ENCODE measurements at places on chromosomes 1 and 21.

DNA sequence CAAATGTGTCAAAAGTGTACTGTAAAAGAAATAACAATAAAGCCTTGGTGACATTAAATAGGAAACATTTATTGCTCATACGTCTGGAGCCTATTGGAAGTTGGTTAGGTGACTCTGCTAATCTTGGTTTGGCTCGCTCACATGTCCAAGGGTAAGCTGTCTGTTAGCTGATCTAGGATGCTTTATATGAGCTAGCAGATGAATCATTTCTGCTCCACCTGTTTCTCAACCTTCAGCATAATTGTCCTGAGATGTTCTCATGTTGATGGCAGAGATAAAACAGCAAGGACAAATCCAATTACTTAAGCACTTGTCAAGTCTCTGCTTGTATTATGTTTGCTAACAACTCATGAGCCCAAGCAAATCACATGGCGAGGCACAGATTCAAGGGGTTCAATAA, 56.0 kb upstream of the CD53 start:
- no peak for DNase-seq

GRCh38 chr21:18588001-18588662, 184.5 kb upstream of the TMPRSS15 start:
- no peak for DNase-seq

DNA sequence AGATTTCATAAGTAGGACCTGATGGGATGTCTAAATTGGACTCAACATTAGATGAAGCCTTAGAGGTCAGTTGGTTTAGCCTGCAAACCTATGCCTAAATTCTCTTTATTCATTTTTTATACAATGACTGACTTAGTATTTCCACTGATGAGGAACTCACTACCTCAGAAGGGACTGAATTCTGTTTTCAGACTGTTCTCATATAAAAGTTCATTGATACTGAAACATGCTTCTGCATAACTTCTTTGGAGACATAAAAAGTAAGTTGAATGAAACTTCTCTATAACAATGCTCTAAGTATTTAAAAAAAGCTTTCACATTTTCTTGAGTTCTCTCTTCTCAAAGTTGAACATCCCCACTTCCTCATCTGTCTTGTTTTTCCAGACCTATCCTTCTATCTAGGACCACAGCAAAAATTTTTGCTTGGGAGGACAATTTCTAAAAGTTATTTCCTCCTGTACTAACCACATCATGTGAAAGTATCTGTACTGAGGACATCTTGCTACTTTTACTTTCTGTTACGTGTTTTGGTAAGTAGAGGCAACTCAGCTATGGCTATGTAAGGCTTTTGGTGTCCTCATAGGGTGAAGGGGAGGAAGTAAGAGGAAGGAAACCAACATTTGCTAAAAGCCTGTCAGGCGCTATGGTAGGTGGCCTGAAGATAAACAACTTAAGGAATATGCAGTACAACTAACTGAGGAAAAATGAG, 64.1 kb downstream of the USP24 start:
- no peak for DNase-seq

GRCh38 chr1:15722411-15722810, 13.6 kb upstream of the SLC25A34 start:
- DNase-seq = no peak

GRCh38 chr1:43529206-43529731, 1.4 kb upstream of the PTPRF start:
- peak; percentile 82 for DNase-seq

- DNase-seq = no peak
Measured at GRCh38 chr1:153790313-153790965, 15.2 kb downstream of the SLC27A3 start.

DNA sequence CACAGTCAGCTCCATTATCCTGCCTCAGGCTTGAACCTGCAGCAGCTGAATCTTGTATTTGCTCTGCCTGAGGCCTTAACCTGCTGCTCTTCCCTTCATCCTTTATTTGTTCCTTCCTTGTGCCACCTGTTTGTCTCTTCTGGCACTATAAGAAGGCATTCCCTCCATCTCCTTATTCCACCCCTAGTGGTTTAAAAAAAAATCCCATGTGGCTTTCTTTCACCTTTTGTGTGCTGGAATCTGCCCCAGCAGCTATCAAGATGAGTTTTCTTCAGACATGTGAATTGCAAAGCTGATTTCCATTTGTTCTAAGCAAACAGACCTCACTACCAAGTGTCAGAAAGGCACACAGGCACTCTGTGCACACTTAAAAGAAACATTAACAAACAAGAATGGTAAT, 294.6 kb downstream of the TTLL7 start:
- no peak for DNase-seq

- DNase-seq = no peak
Measured at GRCh38 chr1:178500091-178500770, 3.5 kb upstream of the CLEC20A start.

DNA sequence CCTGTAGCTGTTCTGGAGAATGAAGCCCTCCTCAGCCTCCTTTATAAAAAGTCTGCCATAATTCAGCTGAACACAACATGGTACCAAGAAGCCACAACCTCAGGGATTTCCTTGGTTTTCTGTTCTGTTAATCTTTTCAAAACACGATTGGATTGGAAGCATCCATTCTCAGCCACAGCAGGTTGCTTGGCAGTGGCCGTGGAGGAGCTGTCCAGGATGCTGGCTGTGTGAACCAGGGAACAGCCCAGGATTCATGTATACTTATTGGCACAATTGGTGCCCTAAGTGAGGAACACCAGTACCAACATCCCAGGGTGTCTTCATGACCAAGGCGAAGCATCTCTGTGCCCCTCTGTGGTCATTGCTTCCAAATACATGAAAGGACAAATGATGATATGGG, 393.5 kb downstream of the CAMTA1 start:
- no peak for DNase-seq

GRCh38 chr1:209527993-209528717, 55.4 kb upstream of the CAMK1G start:
- no peak for DNase-seq

GRCh38 chr21:34625030-34625593, 10.2 kb upstream of the RCAN1 start:
- DNase-seq = no peak

DNA sequence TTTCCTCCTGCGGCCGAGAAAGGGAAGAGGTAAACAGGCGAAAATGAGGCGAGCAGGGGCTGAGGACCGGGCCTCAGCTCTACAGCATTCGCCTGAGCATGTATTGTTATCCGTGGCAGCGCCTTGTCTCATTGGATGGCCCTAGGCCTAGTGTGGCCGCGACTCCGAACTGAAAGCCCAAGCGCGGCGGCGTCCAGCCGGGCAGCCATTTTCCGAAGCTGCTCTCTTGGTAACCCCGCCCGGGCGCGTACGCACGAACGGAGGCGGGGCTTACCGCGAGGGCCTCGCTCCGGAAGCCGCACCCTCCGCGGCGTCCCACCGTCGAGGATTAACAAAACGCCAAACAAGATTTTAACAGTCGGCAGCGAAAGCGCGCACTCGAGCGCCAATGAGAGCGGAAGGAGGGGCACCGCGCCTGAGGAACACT, 797 bp upstream of the USP1 start:
- DNase-seq = peak; percentile 87

GRCh38 chr1:93607814-93608186, 73.8 kb downstream of the BCAR3 start:
- peak; percentile 35 for DNase-seq

GRCh38 chr1:31507676-31508530, 68.4 kb upstream of the TINAGL1 start:
- DNase-seq = no peak

- no peak for DNase-seq
Measured at GRCh38 chr1:109269981-109270622, 12.8 kb downstream of the PSRC1 start.

- DNase-seq = no peak
Measured at GRCh38 chr1:246000638-246001015, 506.5 kb downstream of the SMYD3 start.
